Stimulated activated CD8-positive, alpha-beta memory T cell treated with anti-CD3 and anti-CD28 coated beads, Interleukin-2, amount 100 ng/mL, for 1 hour (primary cell): ENCODE measurements at places on chromosomes 5 and 9.

DNA sequence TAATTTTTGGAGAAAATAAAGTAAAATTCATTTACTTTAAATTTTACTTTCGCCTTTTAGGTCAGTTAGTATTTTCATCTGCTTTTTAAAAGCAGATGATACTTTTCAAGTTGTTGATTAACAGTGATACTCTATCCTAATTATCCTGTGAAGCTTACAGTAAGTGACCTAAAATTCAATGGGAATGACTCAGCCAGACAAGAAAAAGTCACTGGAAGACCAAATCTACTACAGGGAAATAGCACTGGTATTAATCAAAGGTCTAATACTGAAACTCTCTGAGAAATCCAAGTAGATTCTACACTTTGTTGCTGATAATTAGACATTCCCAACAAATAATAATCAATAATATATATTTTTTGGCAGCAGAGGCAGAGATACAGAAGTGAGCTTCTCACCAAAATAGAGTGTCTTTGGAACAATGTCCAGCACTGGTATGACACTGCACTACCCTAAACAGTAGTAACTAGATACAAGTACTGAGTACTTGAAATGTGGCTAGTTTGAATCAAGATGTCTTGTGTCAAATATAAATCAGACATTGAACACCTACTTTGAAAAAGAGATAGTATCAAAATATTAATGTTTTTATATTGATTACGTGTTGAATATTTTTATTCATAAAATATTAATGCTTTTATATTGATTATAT is 22.8 kb upstream of the ELL2 start:
- DNase-seq = no peak

DNA sequence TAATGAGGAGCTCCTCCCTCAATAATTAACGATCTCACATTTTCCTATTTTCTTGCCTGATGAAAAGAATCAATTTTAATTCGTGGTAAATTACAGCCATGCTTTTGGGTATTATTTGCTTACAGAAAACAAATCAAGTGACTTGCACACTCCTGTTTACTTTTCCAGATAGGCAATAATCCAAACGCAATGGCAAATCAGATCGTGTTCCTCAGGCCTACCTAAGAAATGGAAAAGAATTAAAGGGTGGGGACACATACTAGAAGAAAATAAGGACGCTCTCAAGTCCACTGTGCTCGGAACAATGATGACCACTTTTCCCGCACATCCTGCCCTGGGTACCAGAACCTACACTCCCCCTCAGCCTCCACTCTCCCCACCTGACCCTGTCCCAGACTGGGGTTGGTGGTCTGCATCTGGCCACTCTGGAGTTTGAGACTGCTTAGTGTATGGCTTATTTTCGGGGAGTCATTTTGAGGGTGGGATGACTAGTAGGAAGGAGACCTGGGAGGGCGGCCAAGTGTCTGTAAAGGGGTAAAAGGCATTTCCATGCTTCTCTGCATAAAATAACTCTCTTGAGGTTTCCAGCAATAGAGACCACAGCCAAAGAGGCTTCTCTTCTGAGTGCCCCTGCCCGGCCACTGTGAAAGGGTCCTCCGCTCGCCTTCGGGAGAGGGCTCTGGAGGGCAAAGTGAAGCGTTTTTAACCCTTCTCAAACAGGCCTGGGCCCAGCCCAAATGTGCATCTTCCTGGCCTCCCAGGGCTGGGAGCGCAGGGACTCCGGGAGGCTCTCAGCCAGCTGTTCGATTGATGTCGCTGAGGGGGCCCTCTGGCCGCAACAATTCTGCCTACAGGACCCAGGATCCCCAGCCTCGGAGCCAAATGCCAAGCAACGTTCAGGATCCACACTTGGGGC is 4.5 kb upstream of the OTP start:
- no peak for DNase-seq

DNA sequence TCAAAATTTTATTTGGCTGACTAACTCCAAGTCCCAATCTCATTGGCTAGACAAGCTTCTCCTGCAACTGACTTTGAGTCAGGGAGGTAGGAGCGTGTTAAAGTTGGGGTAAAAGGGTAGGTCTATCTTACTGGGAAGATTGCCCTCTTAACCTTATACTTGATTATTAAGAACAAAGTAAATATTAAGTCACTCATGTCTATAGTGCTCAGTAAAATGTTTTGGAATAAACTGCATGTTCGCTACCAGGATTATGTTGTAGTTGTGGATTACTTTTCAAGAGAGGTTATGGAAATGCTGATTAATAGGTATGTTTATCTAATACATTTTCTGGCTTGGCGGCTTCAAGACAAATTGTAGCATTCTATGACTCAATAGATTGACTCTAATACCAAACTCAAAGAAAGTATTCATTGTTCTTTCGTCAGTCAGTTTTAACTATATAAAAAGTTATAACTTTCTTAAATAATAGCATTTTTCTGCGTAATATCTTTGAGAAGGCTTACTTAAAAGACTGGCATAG is 539.1 kb downstream of the PSAT1 start:
- DNase-seq = no peak

DNA sequence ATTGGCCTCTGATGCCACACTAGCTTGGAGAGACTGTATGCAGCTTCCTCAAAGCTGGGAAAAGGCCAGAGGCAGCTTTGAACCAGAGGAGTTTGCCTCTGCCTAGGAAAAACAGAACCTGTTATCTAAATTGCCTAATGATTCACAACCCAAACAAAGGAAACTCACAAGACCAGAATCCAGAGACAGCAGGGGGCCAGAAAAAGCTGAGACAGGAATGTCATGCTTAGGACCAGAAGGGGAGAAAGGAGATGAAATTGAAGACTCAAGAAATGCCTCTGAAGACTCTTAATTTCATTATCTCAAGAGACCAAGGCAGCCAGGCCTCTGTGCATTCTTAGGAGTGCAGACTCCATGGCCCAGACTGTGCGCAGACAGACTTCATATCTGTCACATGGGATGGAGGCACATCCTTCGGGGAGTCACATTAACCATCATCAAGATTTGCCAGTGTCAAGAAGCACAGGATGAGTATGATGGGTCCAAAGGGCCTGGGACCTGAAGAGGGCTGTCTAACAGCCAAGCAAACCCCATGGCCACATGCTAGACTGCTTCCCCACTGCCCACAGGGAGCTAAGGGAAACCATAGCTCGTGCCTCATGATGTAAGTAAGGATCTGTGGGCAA is 57.3 kb downstream of the ARSB start:
- no peak for DNase-seq

- DNase-seq = no peak
Measured at GRCh38 chr9:94928691-94929368, 202.3 kb downstream of the AOPEP start.

GRCh38 chr5:55360190-55360589 is 52.4 kb downstream of the MTREX start:
- no peak for DNase-seq

DNA sequence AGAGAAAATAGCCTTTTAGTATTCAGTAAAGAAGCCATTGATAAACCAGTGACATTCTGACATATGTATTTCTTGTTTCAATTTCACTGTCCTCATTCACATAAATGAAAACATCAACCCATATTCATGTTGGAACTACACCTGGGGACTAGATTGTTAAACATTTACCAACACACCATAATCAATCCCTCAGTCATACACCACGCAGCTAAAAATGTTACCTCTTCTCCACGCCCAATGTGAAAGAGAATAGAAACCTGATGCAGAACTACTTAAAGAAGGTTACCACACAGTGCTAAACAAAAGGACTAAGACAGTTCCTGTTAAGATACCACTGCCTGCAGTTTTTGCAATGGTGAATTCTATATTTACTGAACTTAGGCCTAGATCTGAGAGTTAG is 518.9 kb downstream of the PRELID2 start:
- no peak for DNase-seq

DNA sequence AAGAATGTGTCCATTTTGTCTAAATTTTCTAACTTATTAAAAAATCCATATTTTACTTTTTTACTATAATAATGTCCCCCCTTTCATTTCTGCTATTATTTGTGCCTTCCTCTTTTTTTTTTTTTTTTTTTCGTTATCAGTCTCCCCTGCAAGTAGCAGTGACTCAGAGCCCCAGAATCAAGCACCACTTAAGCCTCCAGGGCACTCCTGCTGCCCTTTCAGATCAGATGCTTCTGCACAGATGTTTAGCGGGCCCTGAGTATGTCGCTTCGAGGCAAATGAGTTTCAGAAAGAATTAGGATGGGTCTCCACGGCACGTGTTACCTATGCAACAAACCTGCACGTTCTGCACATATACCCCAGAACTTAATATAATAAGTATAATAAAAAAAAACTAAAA is 11.7 kb downstream of the MED7 start:
- no peak for DNase-seq

DNA sequence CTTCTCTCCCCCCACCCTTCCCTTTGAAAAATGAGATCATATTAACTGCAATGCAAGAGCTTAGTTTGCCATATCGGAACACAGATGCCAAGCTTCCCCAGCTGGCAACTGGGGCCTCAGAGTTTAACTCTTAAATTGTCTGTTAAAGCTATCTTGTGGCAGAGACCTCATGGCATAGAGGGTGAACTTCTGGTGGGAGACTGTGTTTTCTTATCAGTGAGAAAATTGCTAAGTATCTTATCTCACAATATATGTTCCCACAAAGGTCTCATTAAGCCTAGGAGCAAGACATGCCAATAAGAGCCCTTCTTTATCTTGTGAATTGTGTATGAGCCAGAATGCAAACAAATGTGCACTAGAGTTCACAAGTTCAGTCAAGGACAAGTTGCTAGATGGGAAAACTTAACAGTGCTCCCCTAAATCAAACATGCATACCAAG is 12.3 kb downstream of the NFIB start:
- no peak for DNase-seq

GRCh38 chr5:58133631-58134296 is 326.1 kb downstream of the PLK2 start:
- no peak for DNase-seq

- no peak for DNase-seq
Measured at GRCh38 chr5:56264417-56265025, 31.4 kb upstream of the ANKRD55 start.

DNA sequence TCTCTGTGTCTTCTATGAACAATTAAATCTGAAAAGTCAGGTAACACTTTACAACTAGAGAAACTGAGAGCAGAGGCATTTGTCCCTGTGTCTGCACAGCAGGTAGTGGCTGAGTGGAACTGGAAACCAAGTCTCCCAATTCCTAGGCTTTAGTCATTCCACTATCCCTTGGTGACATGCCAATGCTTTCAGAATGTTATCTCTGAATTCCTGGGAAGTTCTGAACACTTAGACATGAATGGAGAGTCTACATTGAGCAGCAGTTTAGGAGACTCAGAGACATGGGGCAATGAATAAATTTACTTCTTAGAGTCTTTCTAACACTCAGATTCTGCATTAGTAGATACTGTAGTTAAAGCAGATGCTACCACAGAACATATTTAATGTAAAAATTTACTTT is 94.8 kb upstream of the APC start:
- DNase-seq = no peak

- DNase-seq = no peak
Measured at GRCh38 chr5:43309637-43310036, 3.6 kb downstream of the HMGCS1 start.

GRCh38 chr5:75526070-75526469 is 14.4 kb downstream of the POLK start:
- DNase-seq = no peak

GRCh38 chr5:132315529-132316067 is 21.4 kb downstream of the SLC22A4 start:
- no peak for DNase-seq

GRCh38 chr5:3353561-3353960 is 242.1 kb upstream of the IRX1 start:
- DNase-seq = no peak

GRCh38 chr9:91034976-91035824 is 233.6 kb downstream of the SYK start:
- no peak for DNase-seq

DNA sequence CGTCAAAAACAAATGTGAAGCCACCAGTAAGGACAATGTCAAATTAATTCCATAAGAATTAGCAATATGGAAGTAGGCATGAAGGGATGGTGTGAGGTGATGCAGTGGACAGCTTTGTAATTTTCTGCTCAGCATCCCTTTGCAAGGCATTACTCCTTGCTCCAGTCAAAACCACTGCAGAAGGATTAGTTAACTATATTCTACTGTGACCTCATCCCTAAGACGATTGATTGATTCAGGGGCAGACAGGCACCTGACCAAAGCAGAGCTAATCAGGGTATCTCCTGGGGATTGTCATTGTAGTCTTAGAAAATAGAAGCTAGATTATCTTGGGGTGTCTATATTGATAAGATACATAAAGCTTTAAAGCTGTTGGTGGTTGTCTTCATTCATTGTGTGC is 98.7 kb downstream of the NMUR2 start:
- no peak for DNase-seq

GRCh38 chr5:36017622-36018021 is 26.4 kb upstream of the UGT3A1 start:
- DNase-seq = no peak

DNA sequence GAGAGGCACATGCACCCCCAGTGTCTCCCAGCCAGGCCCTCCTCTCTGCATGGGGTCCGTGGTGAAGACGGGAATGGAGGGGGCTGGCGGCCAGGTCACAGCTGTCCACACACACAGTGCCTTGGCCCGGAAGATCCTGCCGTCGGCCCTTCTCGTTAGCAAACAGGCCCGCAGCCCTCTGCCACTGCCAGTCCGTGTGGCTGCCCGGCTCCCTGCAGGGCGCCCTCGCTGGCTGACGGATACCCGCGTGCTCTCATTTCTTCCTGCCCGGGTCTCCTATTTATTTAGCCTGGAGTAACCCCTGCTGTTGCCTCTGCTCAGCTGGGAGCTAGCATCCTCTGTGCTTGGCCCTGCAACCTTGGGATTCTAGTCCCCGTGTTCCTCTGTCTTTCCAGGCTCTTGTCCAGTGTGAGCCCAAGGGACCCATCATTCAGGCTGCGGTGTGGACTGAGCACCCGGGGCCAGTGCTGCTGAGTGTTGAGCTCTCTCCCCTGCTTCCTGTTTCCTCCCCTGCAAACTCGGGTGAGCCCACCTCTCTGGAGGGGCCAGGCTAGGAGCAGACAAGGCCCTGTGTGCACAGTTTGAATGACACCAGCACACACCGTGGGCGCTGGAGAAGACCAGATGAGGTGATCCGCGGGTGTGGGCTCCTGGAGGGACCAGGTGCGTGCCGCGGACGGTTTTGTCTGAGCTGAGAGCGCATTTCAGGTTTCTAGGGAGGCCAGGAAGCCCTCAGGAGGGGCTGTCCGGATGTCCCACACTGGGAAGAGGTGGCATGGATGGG is 14.6 kb upstream of the RNU6ATAC start:
- DNase-seq = no peak
